ENCODE measurements at places on chromosomes 11 and 22.

DNA sequence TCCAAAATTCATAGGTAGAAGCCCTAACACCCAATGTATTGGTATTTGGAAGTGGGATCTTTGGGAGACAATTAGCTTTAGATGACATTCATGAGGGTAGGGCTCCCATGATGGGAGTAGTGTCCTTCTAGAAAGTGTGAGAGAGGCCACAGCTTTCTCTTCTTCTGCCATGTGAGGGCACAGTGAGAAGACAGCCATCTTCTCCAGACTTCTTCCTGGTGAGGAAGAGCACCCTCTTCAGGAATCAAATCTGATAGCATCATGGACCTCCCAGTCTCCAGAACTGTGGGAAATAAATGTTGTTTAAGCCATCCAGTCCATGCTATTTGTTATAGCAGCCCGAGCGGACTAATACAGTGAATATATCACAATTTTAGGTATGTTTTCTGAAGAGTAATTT, 96.9 kb downstream of the CNTN5 start:
- DNase-seq = no peak

DNA sequence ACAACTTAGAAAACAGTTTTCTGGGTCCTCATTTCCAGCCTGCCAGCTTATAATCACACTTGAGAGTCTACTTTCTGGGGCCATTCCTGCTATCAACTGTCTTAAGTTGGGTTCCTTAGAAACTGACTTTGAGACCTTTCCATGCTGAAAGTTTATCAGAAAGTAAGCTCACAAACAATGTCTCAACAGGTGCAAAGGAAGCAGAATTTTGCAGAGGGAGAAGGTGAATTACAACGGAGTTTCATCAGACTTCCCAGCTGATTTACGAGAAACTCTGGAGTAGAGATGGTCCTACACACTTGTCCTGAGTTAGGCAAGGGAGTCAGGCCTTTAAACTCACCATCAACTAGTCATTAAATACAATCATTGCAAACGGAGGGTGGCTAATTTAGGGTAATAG, 4.7 kb upstream of the OR52I2 start:
- DNase-seq = no peak

DNA sequence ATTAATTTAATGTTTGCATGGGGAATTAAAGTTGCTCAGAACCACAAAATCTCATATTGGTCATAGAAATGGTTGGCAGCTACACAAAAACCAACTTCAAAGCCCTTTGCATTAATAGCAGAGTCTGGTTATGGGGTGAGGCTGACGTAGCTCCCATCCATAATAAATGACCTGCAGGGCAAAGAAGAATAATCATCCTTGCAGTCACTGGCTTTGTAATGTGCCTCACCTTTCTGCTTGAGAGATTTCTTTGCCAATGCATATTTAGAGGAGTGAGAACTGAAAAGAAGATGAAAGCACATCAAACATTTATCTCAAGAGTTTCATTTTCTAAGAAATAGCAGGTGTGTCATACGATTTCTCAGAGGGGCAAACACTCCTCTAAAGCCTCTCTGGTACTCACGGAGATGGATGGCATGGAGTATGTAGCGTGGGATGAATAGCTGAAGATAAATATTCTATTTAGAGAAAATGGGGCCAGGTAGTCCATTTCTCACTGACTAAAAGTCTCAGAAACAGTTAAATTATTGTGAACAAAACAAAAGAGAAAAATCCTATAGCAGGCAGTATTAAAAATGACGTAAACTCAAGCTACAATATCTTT, 1491.9 kb downstream of the FAM181B start:
- no peak for DNase-seq

DNA sequence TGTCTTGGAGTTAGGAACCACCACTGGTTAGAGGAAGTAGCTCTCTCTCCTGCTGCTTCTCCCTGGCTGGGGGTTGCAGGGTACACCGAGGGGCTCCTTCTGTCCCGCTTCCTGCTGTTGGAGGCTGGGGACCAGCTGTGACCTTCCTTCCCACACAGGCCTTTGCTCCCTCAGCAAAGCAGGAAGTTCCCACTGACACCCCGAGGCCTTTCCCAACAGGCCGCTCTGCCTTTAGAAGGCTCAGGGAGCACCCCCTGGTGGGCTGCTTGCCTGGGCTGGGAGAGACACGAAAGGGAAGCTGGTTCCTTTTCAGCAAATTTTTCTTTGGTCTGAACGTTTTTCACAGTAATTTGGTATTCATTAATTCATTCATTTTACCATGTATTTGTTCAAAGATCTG, 527.9 kb upstream of the B3GAT1 start:
- DNase-seq = no peak
